ENCODE measurements at places on chromosomes 2 and 18.

GRCh38 chr2:99478632-99479031 is 11.2 kb downstream of the REV1 start:
- no peak for DNase-seq

GRCh38 chr2:146870691-146871090 is 974.1 kb upstream of the ACVR2A start:
- no peak for DNase-seq

DNA sequence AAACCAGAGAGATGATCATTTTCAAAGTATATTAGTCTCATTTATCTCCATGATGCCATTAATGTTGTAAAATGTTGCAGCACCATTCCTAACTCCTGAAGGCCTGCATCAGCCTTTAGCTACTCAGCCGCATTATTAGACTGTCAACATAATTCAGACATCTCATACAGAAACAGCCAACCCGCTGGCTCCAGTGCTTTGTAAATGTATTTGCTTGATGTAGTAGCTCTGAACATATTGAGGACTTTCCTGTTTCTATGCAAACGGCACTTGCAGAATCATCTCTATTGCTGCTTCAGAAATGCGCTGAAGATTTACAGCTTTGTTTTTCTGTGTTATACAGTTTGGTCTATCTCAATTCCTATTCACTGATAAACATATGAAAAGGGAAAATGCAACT is 372.2 kb downstream of the DSEL start:
- no peak for DNase-seq

DNA sequence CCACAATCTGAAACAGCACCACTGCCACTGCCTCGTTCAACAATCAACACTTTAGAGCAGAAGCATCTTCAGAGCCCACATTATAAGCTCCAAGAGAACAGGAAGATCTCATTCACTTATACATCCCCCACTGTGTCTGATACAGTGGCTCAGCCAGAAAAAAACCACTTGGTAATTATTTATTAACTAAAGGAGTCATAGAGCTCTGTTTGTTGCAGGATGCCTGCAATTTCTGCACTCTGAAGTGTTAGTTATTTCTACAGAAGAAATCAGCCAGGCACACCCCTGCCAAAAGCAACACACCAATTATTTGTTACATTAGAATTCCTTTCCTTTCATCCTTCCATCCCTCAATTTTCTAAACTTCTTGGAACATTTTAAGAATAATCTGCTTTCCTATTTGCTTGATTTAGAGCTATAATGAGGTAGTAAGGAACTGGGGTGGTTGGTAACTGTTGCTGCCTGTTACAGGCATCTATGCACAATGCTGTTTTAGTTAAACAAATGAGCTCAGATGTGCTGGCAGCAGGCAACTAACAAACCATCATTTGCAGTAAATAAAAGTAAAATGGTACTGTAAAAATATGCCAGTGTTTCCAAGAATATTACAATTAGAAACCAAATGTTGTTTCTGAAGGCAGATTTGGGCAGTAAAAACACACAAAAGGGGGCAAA is 59.9 kb downstream of the DYM start:
- DNase-seq = no peak

- DNase-seq = peak; percentile 77
Observed at GRCh38 chr18:55546851-55547704, 40.9 kb downstream of the TCF4 start.

DNA sequence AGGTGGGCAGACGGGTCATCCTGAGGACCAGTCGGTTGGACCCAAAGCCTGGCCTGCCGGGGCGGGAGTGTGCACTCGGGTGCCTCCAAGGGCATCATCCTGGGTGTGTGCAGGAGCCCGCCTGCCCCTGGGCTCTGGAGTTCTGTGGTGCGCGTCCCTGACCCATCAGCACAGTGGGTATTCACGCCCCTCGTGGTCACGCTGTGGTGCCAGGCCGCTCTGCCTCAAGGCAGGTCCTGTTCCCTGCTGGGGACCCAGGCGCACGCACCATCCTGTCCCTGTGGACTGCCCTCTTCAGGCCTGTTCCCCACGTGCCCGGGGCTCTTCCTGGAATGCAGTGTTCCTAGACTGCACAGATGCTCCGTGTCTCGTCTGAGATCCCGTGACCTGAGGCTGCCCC is 14.3 kb upstream of the D2HGDH start:
- DNase-seq = no peak

- DNase-seq = no peak
Observed at GRCh38 chr2:191840921-191841320, 6.0 kb downstream of the CAVIN2 start.

GRCh38 chr2:61759718-61760117 is 94.1 kb downstream of the FAM161A start:
- DNase-seq = peak; percentile 74

DNA sequence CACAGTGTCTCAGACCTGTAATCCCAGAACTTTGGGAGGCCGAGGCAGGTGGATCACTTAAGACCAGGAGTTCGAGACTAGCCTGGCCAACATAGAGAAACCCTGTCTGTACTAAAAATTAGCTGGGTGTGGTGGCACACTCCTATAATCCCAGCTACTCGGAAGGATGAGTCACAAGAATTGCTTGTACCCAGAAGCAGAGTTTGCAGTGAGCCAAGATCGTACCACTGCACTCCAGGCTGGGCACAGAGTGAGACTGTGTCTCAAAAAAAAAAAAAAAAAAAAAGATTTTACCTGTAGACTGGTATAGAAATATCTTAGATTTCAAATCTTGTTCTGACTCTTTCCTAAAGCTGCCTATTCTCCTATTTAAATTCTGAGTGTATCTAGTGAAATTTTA is 7.2 kb upstream of the KLHL29 start:
- DNase-seq = peak; percentile 22

Measured in EH (cell line).